ENCODE measurements at places on chromosomes 3 and 15.
A peak's percentile ranks its signal among the peaks of the same experiment; 100 is the strongest.

DNA sequence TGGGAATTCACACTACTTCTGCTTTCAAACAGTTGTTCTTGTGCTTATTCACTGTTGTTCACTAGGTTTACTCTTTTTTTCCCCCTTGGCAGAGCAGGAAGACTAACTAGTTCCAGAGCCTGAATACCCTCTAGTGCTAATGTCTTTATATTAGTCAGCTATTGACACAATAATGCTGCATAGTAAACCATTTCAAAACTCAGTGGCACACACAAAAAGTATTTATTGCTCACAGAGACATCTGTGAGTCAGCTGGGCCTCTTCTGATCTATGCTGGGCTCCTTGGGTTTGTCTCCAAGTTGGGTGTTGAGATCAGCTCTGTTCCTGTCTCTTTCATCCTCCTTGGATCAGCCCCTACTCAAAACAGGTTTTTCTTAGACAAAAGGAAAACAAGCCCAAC is 51.1 kb downstream of the RSRC1 start:
- no peak overlapping the region for H3K4me3 ChIP-seq
- no peak overlapping the region for H3K27ac ChIP-seq
- H3K4me1 ChIP-seq: peaks cover 5% of the 10 kb centered on the region
- H3K36me3 ChIP-seq: no peaks in the 10 kb centered on the region

GRCh38 chr15:99402014-99402729 is 150.9 kb downstream of the LRRC28 start:
- peak; percentile 32 for DNase-seq
- H3K27me3 ChIP-seq: no peaks in the 10 kb centered on the region
- no peak overlapping the region for H3K4me3 ChIP-seq
- no peaks in the 10 kb centered on the region for H3K36me3 ChIP-seq
- no peaks in the 10 kb centered on the region for H3K4me1 ChIP-seq

DNA sequence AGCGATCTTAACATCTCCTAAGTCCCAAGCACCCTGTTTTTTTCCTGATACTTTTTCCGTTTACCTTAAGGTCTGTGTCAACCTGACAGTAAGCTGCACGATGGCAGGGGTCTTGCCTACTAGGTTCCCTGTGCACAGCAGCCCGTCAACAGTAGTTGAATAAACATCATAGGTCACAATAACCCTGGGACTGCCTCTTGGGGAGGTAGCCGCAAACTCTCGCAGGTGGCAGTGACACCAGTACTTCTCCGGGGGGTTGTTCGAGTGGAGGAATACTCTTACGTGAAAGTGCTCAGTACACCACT is 365 bp upstream of the PDCD6IP start:
- no peaks in the 10 kb centered on the region for H3K4me1 ChIP-seq
- peak overlapping the region; percentile 98 for H3K4me3 ChIP-seq
- DNase-seq: no peak
- no peaks in the 10 kb centered on the region for H3K27me3 ChIP-seq
- peak overlapping the region; percentile 99 for H3K27ac ChIP-seq

DNA sequence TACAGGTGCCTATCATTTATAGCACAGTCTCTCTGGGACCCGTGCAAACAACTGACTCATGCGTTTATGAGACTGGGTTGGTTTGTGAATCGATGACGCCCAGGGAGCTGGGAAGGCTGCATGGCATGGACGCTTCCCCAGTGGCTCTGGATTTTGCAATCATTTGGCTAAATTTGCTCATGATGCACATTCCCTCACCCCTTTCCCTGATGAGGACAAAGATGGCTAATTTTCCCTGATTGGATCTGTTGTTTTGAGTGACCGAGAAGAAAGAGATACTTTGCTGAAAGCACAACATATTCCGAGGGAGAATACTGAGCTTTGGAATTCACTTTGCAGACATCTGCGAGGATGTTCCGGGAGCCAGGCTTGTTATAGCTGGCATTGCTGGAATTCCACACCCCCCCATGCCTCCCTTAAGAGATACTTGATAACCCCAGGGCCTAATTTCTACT is 51.1 kb downstream of the CGNL1 start:
- H3K4me3 ChIP-seq: no peak overlapping the region
- no peaks in the 10 kb centered on the region for H3K27me3 ChIP-seq
- no peak overlapping the region for H3K27ac ChIP-seq
- DNase-seq: peak; percentile 25
- H3K4me1 ChIP-seq: no peaks in the 10 kb centered on the region

DNA sequence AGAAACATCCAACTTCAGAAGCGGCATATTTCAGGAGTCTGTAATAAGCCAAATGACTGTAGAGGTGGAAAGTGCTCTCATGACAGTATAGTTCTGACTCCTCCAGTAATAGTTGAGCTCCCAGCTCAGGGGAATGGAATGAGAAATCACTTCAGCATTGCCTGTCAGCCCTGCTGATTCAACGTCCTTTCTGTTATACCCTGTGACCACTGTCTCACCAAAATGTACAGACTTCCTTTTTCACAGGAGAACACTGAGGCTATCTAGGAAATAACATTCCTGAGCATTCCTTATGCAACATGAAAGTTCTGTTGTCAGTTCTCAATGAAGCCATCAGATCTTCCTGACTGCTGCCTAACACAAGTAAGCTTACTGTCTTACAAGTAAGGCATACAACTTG is 284.5 kb upstream of the MME start:
- peak; percentile 83 for DNase-seq
- no peak overlapping the region for H3K4me3 ChIP-seq
- H3K4me1 ChIP-seq: peaks cover 7% of the 10 kb centered on the region
- no peak overlapping the region for H3K27ac ChIP-seq
- H3K27me3 ChIP-seq: no peaks in the 10 kb centered on the region
- H3K36me3 ChIP-seq: no peaks in the 10 kb centered on the region

DNA sequence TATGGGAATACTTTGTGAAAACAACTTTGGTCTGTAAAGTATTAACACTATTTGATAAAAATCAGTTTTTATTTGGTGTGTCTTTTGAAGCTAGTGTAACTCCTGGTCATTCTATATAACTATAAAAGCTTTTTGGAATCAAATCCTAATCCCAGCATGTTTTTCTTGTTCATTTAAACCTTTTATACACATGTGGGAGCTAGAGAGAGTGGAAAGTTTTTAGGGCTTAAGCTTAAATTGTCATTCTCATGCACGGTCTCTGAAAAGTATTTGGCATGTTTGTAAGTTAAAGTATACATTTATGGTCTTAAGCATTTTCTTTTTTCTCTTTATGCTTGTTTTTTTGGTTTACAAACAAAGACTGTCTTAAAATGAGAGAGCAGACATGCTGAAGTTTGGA is 83.4 kb upstream of the RARB start:
- no peaks in the 10 kb centered on the region for H3K27me3 ChIP-seq
- DNase-seq: no peak
- H3K4me3 ChIP-seq: no peak overlapping the region

DNA sequence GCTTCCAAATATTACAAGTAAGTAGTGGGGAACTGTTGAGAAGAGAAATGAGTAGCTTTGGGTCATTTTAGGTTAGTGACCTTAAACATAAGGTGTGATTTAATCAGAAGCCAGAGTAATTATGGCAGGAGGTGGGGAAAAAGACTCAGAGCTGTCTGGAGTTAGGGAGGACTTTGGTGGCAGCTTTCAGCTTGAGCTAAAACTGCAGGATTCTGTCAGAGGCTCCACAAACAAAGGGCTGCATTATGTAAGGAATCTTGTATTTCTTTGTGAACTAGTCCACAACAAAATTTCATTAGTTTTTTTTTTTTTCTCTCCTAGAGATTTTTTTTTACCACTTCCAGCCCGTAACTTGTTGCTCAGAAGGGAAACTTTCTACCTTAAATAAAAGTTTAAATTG is 345.3 kb downstream of the TIGIT start:
- no peaks in the 10 kb centered on the region for H3K27me3 ChIP-seq
- H3K4me3 ChIP-seq: no peak overlapping the region
- no peak for DNase-seq
- no peak overlapping the region for H3K27ac ChIP-seq
- no peaks in the 10 kb centered on the region for H3K4me1 ChIP-seq
- H3K36me3 ChIP-seq: no peaks in the 10 kb centered on the region

DNA sequence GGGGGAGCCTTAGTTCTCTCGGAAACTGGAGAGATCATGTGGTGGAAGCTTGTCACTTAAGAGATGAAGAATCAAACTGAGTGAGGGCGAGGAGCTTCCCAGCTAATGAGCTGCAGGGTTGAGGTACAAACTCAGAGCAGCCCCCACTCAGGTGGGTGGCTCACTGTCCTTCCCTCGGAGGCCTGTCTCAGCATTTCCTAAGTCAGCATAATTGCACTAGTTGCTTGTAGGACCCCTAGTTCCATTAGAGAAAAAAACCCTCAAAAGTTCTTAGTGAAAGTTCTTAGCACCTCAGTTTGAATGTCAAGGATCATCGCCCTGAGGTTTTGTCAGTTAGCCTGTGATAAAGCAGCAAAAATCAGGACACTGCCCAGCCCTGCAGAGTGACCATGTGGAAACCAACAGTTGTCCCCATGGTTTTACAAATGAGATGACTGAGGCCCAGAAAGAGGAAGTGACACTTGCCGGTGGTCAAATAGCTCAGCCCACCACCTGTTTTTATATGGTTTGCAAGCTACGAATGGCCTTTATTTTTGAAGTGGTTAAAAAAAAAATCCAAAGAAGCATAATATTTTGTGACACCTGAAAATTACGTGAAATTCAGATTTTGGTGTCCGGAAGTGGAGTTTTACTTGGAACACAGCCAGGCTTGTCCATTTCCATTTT is 11.9 kb downstream of the SMAD6 start:
- peaks cover 7% of the 10 kb centered on the region for H3K36me3 ChIP-seq
- DNase-seq: no peak
- H3K4me3 ChIP-seq: no peak overlapping the region
- no peaks in the 10 kb centered on the region for H3K27me3 ChIP-seq
- peaks cover 2% of the 10 kb centered on the region for H3K4me1 ChIP-seq

Measured in fibroblast of lung (primary cell).